G401 (cell line): ENCODE measurements at places on chromosomes 12 and 14. TPM values are rescaled to one million over a fixed set of nuclear protein-coding genes. Genes with fewer than 3 reads are reported as not detected.

DNA sequence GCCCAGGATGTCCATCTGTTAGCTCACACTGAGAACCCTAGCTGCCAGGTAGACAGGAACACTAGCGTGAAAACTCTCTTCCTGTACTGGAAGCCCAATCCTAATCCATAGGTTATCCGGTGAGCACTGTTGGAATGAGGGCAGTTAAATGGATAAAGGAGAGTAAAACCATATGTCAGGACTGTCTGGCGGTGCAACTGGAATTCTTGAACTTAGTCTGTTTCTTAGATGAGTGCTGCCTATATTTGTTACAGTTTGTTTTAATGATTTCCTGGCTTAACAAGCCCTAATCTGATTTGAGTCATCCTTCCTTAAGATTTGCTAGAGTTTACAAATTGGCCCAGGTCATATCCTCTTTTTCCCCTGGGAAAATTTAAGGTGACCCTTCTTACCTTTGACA, 104.7 kb downstream of the ANO4 start:
- no peak for DNase-seq

Gene LEMD3
- total RNA-seq, result 84.4 and 96.7 TPM in 2 replicates

GRCh38 chr14:85295318-85295717, 234.6 kb upstream of the FLRT2 start:
- DNase-seq, result no peak

Gene ENDOU
- 1.9 TPM in 1 of 2 replicates, not detected in the other for total RNA-seq

Gene RGS6
- not detected in 2 replicates for total RNA-seq
